ENCODE measurements at places on chromosomes 2 and 18.

GRCh38 chr18:10536280-10536679 is 10.5 kb downstream of the NAPG start:
- no peak for DNase-seq

DNA sequence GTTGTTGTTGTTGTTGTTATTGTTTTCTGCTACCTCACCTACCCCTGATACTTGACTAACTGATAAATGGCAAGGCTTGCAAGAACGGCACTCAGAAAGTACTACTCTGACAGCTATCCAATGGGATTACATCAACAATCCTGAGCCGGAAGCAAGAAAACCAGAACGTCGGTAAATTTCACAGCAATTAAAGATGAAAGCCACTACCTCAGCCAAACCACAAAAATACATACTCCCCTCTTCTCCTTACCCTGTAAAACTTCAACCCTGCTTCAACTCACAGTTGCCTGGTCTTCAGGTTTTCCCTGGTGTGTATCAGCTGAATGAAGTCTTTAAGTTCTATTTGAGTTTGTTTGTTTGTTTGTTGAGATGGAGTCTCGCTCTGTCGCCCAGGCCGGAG is 293.7 kb upstream of the RND3 start:
- DNase-seq = no peak

- DNase-seq = no peak
Observed at GRCh38 chr18:10860382-10860781, 289.0 kb downstream of the PIEZO2 start.

DNA sequence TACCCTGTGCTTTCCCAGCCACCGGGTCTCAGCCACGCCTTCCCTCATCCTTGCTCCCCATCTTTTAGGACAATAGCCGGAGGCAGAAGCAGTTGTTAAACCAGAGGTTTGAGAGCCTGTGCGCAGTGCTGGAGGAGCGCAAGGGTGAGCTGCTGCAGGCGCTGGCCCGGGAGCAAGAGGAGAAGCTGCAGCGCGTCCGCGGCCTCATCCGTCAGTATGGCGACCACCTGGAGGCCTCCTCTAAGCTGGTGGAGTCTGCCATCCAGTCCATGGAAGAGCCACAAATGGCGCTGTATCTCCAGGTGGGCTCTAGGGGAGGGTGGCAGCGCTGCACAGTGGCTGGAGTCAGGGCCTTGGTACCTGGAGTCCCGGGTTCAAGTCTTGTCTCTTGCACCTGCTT is 2.7 kb downstream of the UCN start:
- no peak for DNase-seq

GRCh38 chr2:3483227-3483985 is 35.9 kb downstream of the ADI1 start:
- no peak for DNase-seq

- DNase-seq = no peak
Observed at GRCh38 chr18:53457068-53457467, 767.4 kb downstream of the MBD2 start.

- DNase-seq = no peak
Observed at GRCh38 chr2:75465317-75465984, 95.3 kb downstream of the EVA1A start.

- no peak for DNase-seq
Observed at GRCh38 chr2:191386938-191387536, 141.8 kb downstream of the MYO1B start.

All from stimulated activated CD4-positive, alpha-beta T cell treated with anti-CD3 and anti-CD28 coated beads, Interleukin-15, amount 100 ng/mL, for 1 hour (primary cell).